ENCODE measurements at places on chromosomes 3 and 15.

- DNase-seq, result no peak
Observed at GRCh38 chr15:64355348-64355943, 527 bp downstream of the CSNK1G1 start.

DNA sequence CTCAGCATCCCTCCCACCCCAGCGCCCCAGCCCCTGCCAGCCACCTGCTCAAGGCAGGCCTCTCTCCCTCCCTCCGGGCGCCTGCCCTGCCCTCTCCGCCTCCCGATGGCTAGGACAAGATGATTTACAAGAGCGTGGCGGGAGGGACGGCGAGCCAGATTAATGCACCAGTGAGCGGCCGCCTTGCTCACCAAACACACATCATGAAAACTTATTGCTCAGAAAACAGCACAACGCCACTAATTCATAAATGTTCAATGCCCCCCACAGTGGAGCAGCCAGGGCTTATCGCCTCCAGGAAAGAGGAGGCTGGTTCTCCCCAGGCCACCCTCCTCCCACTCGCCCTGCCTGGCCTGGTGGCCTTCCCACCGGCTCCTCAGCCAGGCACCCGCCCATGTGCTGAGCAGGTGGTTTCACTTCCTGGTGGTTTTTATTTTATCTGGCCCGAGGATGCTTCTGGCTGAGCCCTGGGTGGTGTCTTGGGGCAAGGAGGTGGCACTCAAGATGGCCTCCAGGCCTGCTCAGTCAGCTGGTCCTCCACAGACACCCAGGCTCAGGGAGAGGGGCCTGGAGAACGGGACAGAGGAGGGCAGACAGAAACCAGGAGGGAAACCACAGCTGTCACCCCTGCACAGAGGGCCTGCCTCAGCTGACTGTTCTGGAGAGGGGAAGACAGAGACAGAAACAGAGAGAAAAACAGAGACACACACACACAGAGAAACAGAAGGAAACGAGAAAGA lies 284.9 kb downstream of the UACA start:
- DNase-seq, result no peak

GRCh38 chr15:70257573-70258248 lies 160.0 kb upstream of the TLE3 start:
- DNase-seq, result no peak

DNA sequence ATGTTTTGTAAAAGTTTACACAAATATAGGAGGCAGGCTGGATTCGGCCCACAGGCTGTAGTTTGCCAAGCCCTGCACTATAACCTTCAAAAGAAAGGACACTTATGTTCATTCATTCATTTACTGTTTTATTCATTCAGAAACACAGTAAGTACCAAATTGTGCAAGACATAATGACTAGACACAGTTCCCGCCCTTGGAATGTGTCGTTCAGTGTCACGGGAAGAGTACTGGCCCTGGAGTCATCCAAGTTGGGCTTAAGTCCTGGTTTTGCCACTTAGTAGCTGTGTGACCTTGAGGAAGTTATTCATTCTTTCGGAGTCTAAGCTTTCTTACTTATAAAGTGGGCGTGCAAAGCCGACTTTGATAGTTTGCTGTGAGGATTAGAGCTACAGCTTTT lies 22.0 kb downstream of the COLQ start:
- no peak for DNase-seq

DNA sequence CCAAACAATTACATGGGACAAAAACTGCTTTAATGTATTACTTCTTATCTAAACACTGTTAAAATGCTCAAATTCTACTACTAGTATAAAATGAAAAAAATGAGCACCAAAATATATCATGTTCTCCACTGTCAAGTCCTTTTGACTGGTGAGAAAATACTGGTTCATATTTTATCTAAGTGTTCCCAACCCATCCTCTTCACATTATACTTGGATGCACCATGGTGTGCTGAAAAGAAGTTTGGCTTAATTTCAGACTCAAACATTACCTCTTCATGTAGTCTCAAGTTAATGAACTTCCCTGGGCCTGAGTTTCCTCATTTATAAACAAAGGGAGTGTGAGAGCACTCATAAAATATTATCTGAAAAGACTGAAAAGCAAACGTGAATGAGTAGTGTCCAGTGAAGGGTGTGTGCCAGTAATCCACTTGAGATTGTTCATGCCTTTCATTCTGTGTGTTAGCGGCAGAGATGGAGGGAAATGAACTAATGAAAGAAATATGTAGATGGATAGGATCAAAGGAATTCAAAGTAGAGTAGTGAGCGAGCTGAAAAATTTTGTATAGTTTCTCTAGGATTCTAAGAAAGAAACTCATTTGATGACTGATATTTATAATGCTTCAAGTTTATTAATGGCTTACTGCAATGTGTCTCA lies 263.2 kb downstream of the NLGN1 start:
- no peak for DNase-seq

GRCh38 chr3:36312351-36312750 lies 68.0 kb upstream of the STAC start:
- no peak for DNase-seq

DNA sequence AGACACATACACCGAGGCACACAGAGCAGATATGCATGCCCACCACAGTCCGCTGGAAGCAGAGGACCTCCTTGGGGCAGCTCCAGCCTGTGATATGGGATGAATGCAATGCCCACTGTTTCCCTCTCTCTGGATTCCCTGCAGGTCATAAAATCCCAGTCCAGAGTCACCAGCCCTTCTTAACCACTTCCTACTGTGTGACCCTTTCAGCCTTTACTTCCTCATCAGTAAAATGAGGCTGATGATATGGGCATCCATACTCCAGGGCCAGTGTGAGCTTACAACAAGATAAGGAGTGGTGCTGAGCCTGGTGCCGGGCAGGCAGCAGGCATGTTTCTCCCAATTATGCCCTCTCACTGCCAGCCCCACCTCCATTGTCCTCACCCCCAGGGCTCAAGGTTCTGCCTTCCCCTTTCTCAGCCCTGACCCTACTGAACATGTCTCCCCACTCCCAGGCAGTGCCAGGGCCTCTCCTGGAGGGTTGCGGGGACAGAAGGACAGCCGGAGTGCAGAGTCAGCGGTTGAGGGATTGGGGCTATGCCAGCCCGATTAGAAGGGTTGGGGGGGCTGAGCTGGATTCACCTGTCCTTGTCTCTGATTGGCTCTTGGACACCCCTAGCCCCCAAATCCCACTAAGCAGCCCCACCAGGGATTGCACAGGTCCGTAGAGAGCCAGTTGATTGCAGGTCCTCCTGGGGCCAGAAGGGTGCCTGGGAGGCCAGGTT lies at the start of gene GNAT1:
Gene GNAT1 (plus strand): TSS at position 675 of the 725 bp plus-strand sequence. CDS start 116 bp downstream, outside the sequence.
- DNase-seq, result no peak

DNA sequence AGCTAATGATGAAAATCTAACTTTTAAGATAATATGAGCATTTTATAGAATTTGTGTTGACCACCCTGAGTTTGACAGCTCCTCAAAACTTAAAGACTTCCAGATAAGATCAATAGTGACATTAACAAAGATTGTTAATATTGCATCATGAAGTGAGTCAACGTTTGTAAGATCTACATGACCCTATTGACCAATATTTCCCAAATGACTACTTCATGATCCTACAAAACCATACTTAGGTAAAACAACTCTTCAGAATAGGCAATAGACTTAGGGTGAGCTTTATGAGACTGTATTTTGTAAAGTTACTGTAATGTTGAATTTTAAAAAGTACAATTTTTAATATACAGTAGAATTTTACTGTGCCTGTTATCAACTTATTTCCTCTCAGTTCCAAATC lies 422.7 kb upstream of the ALCAM start:
- DNase-seq, result no peak

GRCh38 chr3:119195911-119196310 lies 22.5 kb downstream of the UPK1B start:
- no peak for DNase-seq

GRCh38 chr15:89628301-89628700 lies 27.0 kb downstream of the KIF7 start:
- no peak for DNase-seq

- peak; percentile 24 for DNase-seq
Observed at GRCh38 chr3:190533511-190534281, 19.8 kb downstream of the IL1RAP start.

DNA sequence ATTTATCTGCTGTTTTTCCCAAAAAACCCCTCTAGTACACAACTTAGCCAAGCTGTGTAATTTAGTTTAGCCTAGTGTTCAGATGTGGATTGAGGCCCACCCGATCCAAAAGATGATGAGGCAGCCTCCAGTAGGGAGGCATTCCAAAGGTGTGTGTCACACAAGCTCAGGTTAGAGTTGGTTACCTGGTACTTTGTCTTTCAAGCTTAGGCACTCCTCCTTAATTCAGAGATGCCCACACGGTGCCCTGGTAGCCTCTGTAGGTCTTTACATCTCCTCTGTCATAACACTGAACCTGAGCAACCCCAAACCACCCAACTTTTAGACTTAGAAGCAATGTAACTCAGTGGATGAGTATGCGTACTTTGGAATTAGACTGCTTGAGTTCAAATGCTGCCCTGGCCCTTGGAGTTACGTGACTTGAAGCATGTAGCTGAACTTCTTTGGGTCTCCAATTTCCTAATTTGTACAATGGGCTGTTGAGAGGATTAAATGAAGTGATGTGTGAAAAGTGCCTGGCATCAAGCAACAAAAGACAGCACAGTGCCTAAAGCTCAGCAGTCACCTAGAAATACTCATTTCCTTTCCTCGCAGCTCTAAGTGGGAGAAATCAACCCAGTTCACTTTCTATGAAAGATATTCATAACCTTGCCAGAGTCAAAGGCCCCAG lies 284.6 kb upstream of the RARB start:
- no peak for DNase-seq

- no peak for DNase-seq
Observed at GRCh38 chr15:101114166-101114565, 137.7 kb downstream of the CHSY1 start.

All from foreskin melanocyte (primary cell).